ENCODE measurements at places on chromosomes 2 and 18.

- DNase-seq: no peak
Measured at GRCh38 chr2:44510246-44510645, 148.5 kb downstream of the CAMKMT start.

DNA sequence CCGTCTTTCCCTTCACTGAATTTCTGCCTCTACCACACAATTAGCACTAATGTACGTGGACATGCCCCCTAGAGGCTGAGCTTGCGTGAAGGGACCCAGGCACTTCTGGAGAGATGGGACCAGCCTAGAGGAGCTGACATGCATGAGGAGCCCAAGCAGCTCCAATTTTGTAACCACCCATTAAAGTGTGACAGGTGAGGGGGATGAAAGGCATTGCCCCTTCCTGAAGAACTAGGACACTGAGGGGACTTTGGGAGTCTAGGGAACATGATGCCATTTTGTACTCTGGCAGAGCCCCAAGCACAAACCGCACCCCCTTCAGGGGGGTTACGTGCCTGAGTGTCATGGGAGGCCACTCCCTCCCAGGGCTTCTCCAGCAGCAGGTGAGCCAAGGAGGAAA is 63.6 kb downstream of the HNRNPLL start:
- DNase-seq: no peak

DNA sequence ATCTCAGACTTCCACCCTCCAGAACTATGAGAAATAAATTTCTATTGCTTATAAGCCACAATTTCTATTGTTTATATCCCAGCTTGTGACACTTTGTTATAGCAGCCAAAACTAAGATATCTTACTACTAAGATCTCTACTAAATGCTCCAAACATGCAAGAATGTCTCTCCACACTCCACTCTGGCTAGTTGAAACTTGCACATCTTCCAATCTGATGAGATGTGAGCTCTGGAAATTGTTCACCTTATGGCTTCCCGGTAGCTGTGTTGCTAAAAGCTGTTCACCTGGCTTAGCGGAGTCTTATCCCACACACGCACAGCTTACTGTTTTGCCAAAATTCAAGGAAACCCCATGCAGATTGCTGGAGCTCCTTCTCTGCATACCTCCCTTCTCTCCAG is 43.9 kb downstream of the PKDCC start:
- no peak for DNase-seq

GRCh38 chr2:181036848-181037603 is 56.6 kb downstream of the UBE2E3 start:
- no peak for DNase-seq

- no peak for DNase-seq
Measured at GRCh38 chr2:179939259-179939658, 67.8 kb downstream of the CWC22 start.

GRCh38 chr2:10058251-10059015 is 15.1 kb downstream of the KLF11 start:
- no peak for DNase-seq

DNA sequence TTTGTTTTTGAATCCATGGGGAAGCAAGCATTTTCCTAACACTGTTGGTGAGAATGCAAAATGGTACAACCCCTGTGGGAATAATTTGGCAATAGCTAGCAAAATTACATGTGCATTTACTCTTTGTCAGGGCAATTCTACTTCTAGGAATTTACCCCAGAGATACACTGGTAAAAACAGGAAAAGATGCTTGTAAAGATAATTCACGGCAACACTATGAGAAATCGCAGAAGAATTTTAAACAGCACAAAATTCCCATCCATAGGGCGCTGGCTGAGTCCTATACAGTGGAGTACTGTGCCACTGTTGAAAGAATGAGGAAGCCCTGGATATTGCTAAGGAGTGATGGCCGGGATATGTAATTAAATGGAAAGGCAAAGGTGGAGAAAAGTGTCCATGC is 75.8 kb downstream of the DGKD start:
- DNase-seq: no peak

- no peak for DNase-seq
Measured at GRCh38 chr2:240685771-240686371, 3.2 kb upstream of the AQP12B start.

DNA sequence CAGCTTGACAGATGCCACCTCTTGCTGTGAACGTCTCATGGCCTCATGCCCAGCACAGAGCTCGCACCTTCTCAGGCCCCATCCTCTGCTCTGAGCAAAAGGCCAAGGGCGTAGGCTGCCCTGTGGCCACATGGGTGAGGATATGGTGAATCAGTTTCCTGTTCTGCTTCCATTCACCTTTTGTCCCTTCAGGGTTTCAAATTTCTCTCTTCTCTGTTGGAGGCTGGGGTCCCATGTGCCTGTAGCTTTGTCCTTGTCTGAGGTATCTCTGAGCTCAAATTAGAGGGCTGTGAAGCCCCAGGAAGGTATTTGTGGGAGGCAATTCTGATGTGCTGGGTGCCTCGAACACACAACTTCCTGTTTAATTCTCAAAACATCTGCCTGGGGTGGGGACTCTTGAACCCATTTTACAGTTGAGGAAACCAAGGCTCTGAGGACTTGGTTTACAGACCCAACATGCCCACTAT is 29.0 kb downstream of the ZAP70 start:
- no peak for DNase-seq

- DNase-seq: no peak
Measured at GRCh38 chr2:198587240-198587639, 782.8 kb downstream of the PLCL1 start.

- DNase-seq: no peak
Measured at GRCh38 chr2:122610948-122611609, 855.6 kb downstream of the TSN start.

DNA sequence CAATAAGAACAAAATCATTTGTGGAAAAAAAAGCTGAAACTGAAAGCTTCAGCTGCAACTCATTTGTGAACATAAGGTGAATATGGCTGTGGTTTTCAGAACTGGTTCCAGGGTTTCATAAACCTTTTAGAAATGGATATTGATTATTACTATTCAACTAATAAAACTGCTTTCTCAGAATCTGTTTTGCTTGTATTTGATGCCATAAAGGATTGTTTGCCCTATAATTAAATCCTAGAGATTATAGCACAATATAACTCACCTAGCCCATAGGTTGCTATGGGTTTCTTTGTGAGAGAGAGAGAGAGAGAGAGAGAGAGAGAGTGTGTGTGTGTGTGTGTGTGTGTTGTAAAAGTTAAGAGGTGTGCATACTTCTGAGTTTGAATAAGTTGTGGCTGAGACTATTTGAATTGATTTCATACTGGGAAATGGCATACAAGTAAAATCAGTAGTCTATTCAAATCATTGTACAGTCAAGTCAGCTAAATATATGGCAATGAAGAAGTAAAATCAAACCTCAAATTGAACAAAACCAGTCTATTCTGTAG is 339.2 kb downstream of the ARHGAP15 start:
- no peak for DNase-seq

DNA sequence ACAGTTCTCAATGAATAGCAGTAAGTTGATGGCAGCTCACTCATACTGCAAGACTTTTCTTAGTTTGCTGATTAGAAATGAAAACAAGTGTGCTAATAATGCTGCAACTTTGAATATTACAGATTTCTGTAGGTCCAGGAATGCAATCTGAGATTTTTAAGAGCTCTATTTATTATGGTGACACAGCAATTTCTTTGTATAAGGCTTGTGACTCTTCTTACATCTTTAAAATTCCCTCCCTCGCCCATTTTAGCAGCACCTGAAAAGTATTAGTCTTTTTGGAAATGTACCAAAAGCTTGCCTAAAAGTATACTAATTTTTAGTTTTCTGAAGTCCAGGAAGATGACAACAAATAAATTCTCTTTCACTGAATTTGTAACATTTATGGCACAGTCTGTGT is 4.4 kb upstream of the HTR2B start:
- DNase-seq: no peak

DNA sequence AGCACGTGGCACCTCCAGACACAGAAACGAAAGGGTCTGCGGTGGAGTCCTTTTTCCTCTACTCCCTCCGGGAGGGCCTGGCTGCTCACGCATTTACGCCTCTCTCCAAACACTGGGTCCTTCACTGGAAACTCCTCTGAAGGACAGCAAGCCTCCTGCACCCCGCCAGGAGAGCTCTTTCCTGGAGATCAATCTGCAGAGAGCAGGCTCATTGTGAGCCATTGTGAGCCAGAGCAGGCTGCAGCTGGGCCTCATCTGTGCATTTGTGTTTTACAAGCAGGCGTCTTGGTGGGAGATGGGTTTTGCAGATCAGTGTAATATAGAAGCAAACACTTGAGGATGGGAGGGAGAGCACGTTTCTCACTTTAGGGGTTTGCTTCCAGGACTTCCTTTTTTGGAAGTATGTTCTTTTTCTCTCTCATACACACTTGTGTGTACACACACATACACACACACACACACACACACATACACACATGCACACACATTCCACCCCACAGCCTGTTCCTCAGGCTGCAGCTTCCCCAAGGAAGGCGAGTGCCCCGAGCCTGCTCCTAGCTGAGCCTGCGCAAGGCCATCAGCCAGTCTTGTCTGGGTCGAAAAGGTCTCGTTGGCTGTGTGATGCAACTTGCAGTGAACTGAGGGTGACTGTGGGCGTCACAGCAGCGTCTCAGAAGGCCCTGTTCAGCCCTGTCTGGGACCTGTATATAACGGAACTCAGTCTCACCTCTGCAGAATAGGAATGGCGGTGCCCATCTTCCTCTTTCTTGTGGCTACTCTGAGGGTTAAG is 163.5 kb downstream of the GLI2 start:
- no peak for DNase-seq

- DNase-seq: no peak
Measured at GRCh38 chr2:16169381-16169960, 229.1 kb downstream of the MYCN start.

DNA sequence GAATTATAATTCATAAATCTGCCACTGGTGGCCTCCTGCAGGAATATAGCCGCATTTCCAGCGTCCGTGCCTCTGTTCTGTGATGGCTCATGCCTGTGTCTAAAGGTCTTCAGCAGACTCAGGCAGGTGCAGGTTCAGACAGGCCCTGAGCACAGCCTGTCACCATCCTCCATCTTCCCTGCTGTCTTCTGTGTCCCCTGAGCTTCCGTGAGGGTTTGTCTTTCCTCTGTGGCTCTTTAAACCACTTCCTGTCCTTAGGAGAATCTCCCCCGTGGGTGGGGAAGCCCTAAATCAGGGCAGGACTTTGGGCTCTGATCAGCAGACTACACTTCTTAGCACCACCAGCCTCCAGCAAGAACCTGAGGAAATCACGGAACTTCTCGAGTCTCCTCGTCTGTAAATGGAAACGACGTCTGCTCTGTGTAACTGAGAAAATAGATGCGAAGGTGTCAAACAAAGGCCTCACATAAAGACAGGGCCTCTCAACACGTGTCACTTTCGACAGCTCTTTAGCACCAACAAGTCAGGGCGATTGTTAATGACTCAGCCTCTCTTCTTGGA is 24.1 kb upstream of the NFATC1 start:
- DNase-seq: no peak

DNA sequence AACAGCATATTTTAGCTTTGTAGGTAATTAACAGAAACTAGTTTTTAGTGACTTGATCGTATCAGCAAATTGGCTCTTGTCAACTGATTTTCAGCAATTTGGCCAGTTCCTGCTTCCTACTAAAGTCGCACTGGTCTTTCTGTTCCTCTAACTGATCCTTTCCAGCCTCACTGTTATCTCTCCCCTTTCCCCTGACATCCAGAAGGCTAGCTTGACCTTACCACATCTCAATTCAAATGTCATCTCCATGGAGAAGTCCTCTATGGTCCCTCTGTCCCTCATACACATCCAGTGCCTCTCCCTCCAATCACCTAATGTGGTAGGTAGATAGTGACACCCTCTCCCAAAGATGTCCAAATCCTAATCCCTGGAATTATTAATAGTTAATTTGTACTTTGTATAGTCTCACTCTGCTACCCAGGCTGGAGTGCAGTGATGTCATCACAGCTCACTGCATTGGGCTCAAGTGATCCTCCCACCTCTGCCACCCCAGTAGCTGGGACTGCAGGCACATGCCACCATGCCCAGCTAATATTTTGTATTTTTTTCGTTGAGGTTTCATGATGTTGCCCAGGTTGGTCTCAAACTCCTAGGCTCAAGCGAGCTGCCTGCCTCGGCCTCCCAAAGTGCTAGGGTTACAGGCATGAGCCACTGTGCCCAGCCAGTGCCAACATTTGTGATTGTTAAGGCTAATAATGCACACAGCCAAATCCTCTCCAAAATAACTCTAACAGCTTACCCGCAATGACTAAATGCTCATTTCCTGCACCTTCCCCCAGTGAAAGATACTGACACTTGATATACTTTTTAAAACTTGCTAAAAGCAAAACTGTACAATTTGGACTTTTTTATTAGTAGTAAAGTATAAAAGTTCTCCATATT is 16.9 kb downstream of the PSTPIP2 start:
- DNase-seq: no peak

- no peak for DNase-seq
Measured at GRCh38 chr2:223772363-223772762, 65.0 kb downstream of the AP1S3 start.

DNA sequence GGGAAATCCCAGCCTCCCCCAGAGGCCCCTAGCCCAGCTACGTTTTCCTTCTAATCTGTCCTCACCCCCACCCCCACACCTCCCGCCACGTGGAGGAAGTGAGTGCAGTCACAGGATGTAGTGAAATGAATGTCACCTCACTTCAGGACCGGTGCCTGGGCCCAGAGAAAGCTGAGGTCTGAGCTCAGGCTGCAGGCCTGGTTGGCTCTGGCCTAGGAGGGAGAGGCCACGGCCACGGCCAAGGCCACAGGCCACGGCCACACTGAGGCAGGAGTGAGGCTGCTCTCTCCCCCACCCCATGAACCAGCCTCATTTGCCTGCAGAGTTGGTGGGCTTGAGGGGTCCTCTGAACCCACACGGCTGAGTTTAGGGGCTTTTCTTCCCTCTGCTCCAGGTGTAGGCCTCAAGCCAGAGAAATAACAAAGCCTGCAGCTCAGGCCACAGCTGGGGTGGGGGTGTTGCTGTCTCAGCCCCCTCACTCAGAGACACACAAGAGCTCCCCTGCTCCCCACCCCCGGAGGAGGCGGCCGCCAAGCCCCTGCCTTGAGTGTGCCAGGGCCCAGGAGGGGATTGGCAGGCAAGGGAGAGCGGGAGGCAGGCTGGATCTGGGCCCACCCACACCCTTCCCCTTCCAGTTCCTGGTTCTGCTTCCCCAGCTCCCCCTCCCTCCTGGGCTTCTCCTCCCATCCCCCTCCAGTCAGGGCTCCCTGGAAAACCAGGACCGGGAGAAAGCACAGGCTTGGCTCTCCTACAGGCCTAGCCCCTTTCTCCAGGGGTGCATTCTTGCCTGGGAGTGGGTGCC is 27.0 kb downstream of the DNMT3A start:
- DNase-seq: peak; percentile 54

- no peak for DNase-seq
Measured at GRCh38 chr2:67585400-67585799, 188.3 kb downstream of the ETAA1 start.

DNA sequence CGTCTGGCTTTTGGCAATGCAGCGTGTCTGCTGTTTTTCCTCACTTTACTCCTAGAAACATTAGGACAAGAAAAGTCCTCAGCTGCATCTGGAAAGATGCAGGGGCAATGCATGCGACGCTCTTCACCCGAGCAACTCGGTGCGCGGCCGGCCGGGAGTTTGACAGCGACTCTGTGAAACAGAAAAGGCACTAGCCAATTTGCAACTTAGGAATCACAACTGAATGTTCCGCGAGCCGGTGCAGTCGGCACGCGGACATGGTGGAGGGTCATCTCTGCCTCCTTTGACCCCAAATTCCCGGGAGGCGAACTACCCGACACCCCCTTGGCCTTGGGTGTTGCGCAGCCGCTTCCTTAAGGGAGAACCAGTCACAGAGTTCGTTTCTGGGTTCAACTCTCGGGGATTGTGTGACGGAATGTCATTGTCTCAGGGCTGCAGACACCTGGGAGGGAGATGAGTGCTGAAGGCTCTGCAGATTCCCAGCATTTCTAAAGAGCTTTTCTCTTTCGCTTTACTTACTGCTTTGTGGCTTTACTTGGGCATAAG is 9.8 kb downstream of the NR4A2 start:
- no peak for DNase-seq

- no peak for DNase-seq
Measured at GRCh38 chr2:5696404-5696944, 4.3 kb downstream of the SOX11 start.

Measured in T-helper 17 cell (primary cell).